ENCODE measurements at places on chromosomes 1 and 21.

DNA sequence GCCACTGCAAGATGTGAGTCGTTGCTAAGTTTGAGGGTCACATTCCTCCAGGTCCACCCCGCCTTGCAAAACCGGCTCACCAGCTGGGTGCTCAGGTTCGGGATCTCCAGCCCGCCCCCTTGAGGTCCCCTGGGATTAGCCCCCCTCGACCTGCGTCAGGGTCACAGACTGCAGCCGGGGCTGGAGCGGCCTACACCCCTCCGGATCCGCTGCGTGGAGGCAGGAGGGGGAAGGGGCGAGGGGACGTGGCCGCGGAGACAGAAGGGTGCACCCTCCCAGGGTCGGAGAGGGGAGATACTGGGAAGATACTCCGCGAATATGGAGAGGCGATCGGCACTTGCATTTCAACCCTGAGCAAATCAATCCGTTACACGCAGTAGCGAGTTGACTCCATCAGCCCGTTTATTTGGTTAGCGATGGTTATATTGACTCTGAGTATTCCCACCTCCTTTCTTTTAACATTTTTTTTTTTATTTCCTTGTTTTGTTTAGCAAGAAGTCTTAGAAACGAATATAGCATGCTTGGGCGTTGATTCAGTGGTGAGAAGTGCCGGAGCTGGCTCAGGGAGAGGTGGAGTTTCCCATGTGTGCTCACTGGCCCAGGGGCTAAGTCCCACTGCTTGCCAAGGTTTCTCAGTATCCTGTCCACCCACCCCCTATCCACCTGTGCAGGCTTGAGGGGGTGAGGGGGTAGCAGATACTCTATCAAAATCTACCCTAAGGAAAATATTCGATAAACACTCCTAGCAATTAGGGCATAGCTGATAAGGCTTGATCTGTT is 997 bp downstream of the IFNAR2 start:
- peak; percentile 24 for DNase-seq

DNA sequence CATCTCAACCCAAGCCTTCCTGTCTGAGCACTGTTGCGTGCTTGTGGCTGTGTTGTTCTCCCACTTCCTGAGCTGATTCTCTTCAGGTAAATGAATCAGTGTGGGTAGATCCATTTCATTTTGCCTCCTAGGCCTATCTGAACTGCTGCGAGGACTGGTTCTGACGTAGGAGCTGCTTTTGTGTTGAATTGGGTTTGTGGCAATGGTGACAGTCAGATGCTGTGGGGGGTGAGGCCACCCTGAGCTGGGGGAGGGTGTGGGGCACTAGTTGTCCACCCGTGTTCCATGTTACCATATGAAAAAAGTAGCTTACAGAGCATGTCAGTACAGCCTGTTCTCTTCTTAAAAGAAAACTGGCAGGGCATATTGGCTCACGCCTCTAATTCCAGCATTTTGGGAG is 81.5 kb downstream of the MRPS6 start:
- DNase-seq: no peak

GRCh38 chr1:54619749-54620148 is 3.6 kb downstream of the FAM151A start:
- no peak for DNase-seq

- DNase-seq: peak; percentile 60
These were observed at the start of gene LYPLAL1 for GRCh38 chr1:219173758-219174459. Gene LYPLAL1 (plus strand): TSS chr1:219173878. CDS start chr1:219173891, 13 bp downstream.

- DNase-seq: no peak
These were observed 1.9 kb downstream of the SAMD13 start for GRCh38 chr1:84303314-84303830.

DNA sequence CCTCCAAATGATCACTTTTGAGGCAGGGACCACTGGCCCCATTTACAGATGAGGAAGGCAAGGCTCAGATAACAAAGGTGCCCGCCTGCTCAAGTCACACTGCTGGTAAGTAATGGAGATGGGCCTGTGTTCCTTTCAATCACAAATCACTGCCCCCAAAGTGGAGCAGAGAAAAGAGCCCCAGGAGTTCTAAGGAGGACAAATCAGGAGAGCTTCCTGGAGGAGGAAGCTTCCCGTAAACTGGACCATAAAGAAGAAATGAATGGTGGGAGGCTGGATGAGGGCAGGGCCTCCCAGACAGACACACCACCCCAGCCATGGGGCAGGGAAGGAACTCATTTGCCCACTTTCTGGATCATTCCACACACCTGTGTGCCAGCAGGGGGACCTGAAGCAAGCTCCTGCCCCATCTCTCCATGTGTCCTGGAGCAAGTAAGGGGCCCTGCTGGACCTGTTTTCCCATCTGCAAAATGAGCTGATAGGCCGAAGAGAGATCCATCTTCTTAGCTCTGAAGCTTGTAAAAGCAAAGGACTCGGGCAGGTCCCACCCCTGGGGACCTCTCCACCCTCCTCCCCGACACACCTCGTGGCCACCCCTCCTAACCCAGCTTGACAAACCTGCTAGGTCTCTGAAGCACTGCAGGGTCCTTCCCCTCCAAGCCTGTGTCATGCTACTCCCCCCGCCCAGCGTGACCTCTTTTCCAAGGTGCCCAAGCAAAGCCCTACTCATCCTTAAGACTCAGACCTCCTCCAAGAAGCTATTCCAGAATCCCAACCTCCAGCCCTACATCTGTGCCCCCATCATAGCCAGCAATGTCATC is 5.5 kb downstream of the LAPTM5 start:
- DNase-seq: no peak

Data from NCI-H2029 (cell line).